ENCODE measurements at places on chromosomes 11 and 22.

DNA sequence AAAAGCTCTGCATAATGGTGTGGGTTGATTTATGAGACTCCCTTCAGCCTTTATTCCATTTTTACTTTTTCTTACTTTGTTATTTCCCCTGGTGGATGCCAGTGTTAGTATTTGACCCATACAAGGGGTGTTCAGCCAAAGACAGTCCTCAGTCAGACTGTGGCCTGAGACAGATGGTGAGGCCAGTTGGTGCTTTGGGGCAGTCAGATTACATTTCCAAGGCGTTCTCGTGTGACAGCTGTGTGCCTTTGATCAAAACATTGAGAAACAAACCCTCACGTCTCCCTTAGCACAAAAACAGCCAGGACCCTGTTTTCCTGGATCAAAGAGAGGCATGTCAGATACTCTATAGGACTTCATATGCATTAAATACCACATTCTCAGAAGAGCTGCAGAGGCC, 31.3 kb upstream of the SLN start:
- DNase-seq: no peak

- DNase-seq: no peak
Measured at GRCh38 chr11:12150831-12151382, 40.5 kb downstream of the MICAL2 start.

DNA sequence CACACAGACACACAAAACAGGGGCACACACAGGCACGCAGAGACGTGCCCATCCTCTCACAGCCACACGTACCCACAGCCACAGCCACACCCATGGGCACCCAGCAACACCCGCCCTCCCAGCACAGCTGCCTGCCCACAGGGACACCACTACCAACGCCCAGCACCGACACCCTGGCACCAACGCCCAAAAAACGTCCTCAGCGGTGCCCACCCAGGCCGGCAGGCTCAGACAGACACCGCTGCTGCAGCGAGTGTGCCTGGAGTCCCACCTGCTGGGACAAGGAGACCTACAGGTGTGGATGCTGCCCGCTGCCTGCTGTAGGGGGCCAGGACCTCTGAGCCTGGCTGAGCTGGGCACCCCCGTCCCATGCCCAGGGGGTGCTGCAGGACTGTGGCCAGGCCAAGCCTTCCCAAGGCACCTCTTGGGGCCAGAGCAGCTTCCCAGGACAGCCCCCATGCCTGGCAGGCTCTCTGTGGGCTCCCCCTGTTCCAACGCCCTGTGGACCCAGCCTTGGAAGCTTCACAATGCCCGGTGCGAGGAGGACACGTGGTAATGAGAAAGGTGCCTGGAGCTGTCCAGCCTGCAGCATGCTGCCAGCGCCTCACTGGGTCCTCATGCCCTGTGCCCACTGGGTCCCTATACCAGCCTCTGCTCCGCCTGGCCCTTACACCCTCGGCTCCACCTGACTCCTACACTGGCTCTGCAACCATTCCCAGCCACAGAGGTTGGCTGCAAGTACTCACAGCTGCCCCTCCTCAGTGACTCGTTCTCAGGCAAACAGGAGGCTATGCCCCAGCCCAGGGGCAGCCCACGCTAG, 45.8 kb upstream of the TH start:
- peak; percentile 15 for DNase-seq

DNA sequence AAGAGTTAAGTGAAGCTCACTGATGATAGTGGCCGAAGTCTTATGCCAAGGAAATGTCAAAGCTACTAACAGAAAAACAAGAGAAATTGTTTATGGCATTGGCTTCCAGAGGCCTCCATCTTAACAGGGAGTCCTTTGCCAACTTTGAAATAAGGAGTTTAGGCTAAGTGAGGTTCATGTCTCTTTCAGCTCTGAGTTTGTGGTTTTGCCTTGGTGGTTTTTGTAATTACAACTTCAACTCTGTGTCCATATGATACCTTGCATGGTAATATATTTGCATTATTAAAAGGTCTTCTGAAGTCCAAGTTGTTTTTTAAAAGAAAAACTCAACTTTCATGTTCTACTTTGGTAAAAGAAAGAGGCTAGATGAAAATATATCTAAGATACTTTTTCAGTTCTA, 31.4 kb upstream of the ANO5 start:
- no peak for DNase-seq

- DNase-seq: no peak
Measured at GRCh38 chr11:2530131-2530854, 85.5 kb downstream of the KCNQ1 start.

- DNase-seq: no peak
Measured at GRCh38 chr11:97964332-97965004, 1056.3 kb upstream of the CNTN5 start.

DNA sequence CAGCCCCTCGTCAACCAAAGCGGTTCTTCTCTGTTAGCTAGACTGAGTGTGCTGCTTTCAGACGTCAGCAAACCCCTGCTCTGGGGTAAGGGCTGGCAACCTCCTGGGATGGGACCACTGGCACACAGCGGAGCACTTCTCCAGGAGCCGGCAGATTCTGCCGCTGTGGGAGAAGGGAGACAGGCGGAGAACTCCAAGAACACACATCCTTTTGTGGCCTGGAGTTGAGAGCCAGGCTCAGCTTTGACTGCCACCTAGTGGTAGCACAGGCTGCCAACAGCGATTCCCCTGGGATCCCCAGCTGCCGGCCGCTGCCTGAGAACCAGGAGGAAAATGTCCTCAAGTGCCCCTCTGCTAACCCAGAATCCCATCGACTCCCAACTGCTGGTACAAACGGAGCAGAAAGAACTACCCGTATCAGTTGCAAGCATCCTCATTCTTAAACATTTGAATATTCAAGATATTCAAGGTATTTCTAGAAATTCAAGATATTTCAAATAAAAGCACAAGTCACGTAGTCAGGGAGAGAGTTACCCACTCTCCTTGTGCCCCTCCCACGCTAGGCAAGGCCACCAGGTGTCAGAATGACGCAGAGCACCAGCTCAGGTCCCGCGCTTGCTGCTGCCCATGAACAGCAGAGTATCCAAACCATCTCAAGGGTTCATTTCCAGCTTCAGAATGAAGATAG, 4.9 kb downstream of the LTO1 start:
- peak; percentile 59 for DNase-seq

GRCh38 chr22:26169315-26170111, at the start of gene SEZ6L:
TSS of gene SEZ6L (plus strand) at chr22:26169462. CDS start at chr22:26169670, 208 bp downstream.
- DNase-seq: peak; percentile 11

DNA sequence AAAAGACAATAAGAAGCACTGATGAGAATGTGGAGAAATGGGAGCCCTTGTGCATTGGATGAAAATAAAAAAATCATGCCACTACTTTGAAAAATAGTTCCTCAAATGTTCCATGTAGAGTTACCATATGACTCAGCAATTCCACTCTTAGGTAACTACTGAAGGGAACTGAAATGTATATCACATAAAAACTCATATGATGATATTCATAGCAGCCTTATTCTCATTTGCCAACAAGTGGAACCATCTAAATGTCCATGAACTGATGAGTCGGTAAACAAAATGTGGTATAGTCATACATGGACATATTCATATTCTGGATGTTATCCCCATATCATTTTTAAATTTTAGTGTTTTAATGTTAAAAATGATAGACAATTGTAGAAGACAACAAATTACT, 3.5 kb downstream of the KRTAP5-9 start:
- DNase-seq: no peak

DNA sequence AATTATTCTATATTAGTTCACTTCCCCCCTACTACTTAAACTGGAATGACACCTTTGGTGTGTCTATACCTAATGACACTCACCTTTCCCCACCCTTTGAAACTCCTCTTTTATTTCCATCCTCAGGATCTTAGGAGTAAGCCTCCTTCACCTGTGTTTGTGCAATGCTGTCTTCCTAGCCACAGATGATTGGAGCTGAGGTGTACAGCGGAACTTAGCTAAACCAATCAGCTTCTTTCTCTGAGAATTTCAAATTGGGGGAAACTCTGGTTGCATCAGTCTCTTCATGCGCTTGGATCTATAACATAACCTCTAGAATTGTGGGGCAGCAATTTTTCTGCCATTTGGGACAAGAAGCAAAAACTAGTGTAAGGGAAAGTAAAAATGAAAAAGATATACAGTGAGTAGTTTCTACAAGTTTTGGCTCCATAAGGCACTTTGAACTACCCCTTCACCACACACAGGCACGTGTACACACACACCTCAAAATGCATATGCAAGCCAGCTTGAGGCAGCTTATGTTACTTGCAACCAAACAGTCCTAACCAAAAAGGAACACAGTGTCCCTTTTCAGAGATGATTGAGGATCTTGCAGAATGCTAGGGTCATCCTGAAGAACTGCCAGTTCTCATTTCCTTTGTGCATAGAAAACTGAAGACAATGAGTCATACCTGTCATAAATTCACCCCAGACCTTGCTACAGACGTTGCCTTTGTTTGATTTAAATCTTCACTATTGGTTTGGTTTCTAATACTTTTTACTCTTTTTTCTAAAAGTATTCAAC, 36.0 kb upstream of the LDLRAD3 start:
- no peak for DNase-seq

GRCh38 chr22:26174280-26174679, 5.0 kb downstream of the SEZ6L start:
- DNase-seq: no peak

- DNase-seq: peak; percentile 35
Measured at GRCh38 chr22:30694640-30695350, at the start of gene OSBP2. TSS of gene OSBP2 (plus strand) at chr22:30694874. CDS start at chr22:30694910, 36 bp downstream.

- no peak for DNase-seq
Measured at GRCh38 chr22:46336119-46337078, 885 bp downstream of the TRMU start.

- DNase-seq: peak; percentile 38
Measured at GRCh38 chr11:118230088-118230487, 5.3 kb upstream of the JAML start.

GRCh38 chr11:59614277-59615119, 1.1 kb downstream of the OSBP start:
- DNase-seq: no peak

- DNase-seq: no peak
Measured at GRCh38 chr11:61699737-61700160, 19.6 kb downstream of the DAGLA start.

- no peak for DNase-seq
Measured at GRCh38 chr11:130876931-130877915, 39.1 kb downstream of the SNX19 start.

All from CD4-positive, alpha-beta T cell treated with Interleukin-1 beta for 1 hour (primary cell).